ENCODE measurements at places on chromosomes 2 and 18.

DNA sequence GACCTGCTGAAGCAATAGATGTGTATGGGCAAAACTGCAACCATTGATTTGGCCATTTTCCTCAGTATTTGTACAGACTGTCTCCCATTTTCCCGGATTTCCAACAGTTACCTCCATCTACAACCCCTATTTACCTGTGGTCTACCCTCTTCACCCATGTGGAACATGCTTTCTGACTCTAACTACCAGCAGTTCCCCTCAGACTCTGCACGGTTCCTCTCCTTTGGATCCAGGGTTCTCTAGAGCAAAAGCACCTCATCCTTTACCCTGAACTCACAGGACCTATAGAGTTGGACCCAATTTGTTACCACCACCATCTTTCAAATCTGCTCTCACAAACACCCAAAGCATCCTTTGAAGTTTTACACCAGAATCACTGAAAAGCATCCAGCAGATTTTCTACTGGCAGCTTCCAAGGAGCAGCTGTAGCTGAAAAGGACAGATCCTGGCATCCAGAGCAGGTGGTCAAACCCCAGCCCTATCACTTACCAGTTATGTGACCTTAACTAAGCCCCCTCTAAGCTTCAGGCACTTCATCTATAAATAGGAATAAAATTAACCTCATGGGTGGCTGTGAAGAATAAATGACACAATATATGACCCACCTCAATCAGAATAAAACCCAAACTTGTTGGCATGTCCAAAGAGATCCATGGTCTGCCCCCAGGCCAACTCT, 15.3 kb downstream of the CYTIP start:
- no peak for DNase-seq

DNA sequence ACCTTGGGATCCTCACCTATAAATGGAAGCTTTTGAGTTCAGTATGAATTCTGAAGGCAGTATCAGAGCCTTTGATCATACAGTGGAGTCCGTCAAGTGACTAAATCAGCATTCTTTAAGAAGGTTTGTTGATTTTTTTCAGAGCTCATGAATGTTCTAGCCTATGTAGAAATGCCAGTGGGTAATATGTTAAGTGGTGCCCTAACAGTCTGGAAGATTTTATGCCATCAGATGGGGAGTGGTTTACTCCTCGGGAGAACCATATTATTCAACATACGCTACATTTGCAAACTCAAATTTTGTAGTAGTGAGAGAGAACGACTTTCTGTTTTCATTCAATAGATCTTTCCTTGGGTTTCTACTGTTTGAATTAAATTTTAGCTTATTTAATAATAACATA, 225.0 kb upstream of the ACVR2A start:
- no peak for DNase-seq

DNA sequence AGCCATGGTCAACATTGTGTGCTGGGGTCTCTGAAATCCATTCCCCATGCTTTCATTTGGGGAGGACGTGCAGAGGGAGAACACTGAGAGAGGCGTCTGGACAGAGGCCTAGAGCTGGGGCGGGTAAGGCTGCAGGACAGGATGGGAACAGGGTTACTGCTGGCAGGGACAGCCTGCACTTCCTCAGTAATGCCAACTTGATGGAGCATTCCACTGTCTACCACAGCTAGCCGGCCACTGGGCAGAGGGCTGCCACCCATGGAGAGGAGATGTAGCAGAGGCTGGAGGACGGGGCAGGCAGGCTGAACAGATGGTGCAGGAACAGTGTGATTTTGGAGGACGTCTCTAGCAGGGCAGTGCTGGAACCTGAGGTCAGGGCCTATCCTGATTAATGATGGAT, 29.3 kb downstream of the MRPL33 start:
- DNase-seq = no peak

- DNase-seq = no peak
Measured at GRCh38 chr18:46728219-46728930, 28.5 kb downstream of the ST8SIA5 start.

DNA sequence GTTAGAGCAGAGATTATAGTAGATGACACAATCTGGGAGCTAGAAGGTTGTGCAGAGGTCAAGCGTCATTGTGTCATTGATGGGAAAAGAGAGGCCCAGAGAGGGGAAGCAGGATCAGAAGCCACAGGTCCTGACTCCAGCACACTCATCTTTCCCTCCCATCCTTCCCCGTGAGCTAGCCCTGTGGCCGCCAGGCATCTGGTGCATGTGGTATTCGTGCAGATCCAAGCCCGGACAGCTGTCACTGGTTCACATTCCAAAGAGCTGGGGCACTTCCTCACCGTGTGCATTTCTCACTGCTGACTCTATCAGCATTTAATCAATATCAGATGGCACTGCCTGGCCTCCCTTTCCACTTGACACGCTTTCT, 94.1 kb upstream of the THOC1 start:
- peak; percentile 24 for DNase-seq

DNA sequence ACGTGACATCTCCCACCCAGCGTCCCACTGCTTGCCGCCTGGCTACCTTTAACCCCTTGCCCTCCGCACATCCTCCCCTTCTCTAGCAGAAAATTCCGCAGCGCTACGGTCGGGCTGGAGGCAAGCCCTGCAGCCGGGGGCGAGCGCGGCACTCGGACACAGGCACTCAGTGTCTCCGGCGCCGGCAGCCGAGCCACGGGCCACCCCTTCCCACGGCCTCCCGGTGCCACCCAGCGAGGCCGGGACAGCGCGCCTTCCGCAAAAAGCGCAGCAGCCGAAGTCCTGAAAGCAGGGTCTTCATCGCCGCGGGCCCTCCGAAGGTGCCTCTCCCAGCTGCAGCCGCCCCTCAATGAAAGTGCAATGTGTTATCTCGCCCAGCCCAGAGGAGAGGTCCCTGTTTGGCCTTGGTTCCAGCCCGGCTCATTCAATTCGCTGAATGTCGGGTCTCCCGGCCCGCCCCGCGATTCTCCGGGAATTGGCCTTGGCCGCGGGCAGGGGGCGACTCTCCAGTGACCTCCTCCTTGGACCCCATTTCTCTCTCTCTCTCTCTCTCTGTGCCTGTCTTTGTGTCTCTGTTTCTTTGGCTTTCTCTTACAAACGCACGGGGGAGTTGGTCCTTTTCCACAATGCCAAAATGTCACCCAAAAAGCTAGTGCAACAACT, 1.1 kb downstream of the DLGAP1 start:
- no peak for DNase-seq

- DNase-seq = no peak
Measured at GRCh38 chr18:24500217-24500616, 39.8 kb downstream of the HRH4 start.

DNA sequence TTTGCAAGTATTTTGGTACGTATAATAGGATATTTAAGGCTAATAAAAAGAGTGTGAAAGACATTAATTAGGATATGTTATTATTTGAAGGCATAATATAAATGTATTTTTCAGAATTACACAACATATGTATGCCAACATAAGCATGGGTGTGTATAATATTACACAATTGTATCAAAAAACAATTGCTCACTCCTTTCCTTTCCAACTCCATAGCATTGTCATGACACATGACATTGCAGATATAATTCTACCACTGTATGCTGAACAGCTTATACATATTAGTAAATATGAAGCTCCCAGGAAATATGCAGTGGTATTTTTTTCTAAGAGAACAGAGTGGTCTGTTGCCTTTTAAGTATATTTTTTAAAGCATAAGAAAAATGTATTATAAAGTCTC, 593.1 kb downstream of the TMX3 start:
- DNase-seq = peak; percentile 4

- peak; percentile 36 for DNase-seq
Measured at GRCh38 chr2:147051248-147051647, 793.6 kb upstream of the ACVR2A start.

- DNase-seq = peak; percentile 92
Measured at GRCh38 chr2:43082111-43082894, 144.1 kb downstream of the ZFP36L2 start.

- no peak for DNase-seq
Measured at GRCh38 chr2:231394211-231395141, 1.0 kb upstream of the B3GNT7 start.

- no peak for DNase-seq
Measured at GRCh38 chr2:181366675-181367175, 90.5 kb upstream of the ITGA4 start.

DNA sequence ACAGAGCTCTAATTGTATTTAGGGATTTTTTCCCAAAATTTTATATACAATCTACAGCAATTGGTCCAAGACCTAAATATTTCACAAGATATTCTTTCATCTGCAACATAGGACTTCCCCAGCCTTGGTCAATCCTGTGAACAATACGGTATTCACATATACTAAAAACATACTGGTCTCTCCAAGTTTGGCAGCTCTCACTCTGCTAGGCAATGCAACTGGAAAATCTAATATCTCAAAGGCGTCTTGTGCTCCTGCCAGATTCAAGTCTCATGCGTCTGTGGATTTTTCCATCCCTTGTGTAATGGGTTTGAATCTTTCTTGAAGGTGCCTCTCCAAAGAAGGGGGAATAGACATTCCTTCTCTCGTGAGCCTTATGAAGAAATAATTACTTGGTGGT, 27.4 kb upstream of the MBOAT2 start:
- DNase-seq = peak; percentile 48

DNA sequence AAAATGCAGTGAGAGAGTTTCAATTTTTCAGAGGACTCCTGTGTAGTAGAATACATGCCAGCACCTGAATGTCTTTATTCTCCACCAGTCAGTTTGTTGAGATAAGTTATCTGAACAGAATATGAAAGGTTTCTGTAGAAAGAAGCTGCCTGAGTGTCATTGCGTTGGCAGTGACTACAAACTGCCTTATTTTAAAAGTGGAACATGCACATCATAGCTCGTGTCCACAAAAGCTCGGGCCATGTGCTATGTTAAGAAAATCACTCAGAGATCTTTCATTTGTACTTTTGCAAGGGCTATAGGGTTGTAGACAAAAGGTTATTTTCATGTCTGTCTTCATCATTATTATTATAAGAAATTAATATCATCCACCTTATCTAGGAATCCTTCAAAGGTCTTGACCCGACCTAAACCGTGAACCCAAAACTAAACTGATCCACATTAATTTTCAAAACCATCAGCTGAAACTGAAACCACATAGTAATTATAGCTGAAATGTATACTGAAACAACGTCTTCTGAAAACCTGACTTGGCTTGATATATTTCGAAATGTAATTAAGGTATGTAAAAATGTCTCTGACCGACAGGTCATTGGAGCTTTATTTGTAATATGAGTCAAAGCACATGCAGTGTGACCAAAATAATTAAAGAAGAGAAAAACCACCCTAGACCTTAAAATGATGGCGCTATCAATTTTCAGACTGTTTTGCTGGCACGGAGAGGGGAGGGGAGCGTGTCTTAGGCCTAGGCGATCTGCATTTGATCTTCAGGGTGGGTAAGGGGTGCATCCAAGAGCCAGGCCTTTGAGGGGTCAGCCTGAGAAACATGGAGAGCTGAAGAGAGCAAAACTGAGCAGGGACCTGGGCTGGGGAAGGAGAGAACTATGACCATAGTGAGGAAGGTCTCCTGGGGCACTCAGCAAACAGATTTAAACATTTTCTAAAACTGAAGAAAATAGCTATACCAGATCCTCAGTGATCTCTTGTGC, 232.1 kb downstream of the SOX11 start:
- DNase-seq = no peak

GRCh38 chr2:18432999-18433398, 127.5 kb downstream of the RDH14 start:
- peak; percentile 50 for DNase-seq

GRCh38 chr2:164696634-164697033, 75.4 kb upstream of the GRB14 start:
- DNase-seq = no peak

DNA sequence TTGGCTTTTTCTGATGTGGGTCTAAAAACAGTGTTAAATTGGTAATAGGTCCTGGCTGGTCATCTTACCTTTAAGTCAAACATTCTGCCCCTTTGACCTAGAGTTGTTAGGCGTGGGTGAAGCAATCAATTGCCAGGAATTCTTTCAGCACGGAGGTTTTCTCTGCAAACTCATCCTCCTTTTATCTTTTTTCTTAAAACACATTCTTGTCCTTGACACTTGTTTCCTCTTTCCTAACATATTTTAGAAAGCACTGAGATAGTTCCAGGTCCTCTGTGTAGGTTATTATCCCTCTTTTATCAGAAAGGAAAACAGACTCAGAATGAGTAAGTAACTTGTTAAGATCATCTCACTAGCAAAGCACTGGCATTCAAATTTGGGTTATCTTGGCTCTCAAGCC, 18.6 kb upstream of the AP1S3 start:
- peak; percentile 68 for DNase-seq

DNA sequence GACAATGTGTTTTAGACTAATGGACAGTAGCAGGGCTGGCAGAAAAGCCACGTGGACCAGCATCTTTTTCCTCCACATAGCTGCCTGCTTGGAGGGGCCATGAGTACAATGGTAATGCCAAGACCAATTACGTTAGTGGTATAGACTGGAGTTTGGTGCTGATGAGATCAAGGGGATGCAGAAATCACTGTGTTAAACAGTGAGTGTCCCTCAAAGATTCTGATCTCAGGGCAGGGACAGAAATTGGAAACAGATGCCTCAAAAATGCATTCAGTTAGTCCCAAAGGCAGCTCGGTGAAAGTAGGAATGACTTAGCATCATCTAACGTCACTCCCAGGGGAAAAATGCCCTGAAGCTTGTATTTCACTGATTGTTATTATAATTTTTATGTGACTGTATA, 72.4 kb downstream of the SLC16A14 start:
- DNase-seq = no peak

- DNase-seq = no peak
Measured at GRCh38 chr2:104447831-104448434, 406.0 kb upstream of the POU3F3 start.

GRCh38 chr18:77061946-77062517, 70.6 kb downstream of the MBP start:
- no peak for DNase-seq

- DNase-seq = no peak
Measured at GRCh38 chr2:177478907-177479306, 86.3 kb downstream of the AGPS start.

DNA sequence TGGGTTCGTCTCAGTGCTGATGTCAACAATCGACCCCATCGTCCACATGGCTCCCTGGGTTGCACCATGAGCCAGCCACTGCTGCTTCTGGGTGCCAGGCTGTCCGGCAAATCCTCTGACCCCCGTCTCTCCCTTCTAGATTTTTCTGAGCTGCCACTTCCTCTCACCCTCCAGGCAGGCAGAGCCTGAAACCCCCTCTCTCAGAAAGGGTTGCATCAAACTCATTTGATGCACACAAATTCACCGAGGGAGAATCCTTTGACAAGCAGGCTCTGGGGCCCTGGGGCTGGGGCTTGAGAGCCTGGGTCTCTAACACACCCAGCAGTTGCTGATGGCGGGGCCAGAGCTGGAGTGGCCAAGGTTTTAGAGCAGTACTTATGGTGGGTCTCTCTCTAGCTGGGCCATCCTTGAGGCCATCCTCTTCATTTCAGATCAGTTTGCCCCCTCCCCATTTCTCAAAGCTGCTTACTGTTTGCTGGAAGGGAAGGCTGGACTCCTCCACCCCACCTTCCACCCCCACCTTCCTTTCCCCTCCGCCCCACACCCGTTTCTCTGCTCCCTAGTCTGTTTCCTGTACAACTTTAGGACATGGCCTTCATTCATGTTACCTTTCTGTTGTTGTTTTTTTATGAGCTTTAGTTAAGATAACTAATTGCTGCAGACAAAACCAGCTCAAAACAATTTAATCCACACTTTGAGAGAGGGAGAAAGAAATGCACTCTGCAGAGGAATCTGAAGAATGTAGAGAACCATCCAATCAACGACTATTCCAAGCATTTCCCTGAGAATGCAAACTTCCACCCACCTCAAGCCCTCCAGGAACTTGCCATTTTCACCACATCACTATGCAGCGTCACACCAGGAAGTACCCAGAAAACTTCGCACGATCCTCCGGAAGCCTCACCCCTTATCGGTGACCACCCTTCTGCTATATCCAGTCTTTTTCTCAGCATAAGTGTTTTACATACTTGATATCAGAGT, 69.5 kb downstream of the ARL4C start:
- peak; percentile 86 for DNase-seq

- DNase-seq = no peak
Measured at GRCh38 chr2:120485096-120485495, 139.2 kb downstream of the INHBB start.
